ENCODE measurements at places on chromosomes 12 and 14.

GRCh38 chr12:26198742-26199141 is 3.4 kb downstream of the SSPN start:
- DNase-seq, result no peak

GRCh38 chr12:119312904-119313303 is 21.6 kb upstream of the CCDC60 start:
- no peak for DNase-seq

GRCh38 chr14:76929927-76930326 is 98.6 kb downstream of the IRF2BPL start:
- DNase-seq, result no peak

- peak; percentile 70 for DNase-seq
Observed at GRCh38 chr12:53223389-53224060, 8.5 kb downstream of the RARG start.

GRCh38 chr14:71005076-71005475 is 97.8 kb downstream of the PCNX1 start:
- no peak for DNase-seq

GRCh38 chr14:103552846-103553210 is 9.6 kb downstream of the BAG5 start:
- DNase-seq, result no peak

DNA sequence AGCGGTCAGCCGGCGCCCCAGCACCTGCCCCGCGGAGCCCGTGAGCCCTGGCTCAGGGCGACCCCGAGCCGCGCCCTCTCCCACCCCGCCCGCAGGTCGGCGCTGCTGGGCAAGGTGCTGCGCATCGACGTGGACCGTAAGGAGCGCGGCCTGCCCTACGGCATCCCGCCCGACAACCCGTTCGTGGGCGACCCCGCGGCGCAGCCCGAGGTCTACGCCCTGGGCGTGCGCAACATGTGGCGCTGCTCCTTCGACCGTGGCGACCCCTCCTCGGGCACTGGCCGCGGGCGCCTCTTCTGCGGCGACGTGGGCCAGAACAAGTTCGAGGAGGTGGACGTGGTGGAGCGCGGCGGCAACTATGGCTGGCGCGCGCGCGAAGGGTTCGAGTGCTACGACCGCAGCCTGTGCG is 14.4 kb downstream of the HHIPL1 start:
- no peak for DNase-seq

Measured in caudate nucleus (tissue), 63 donors.